Hematopoietic multipotent progenitor cell treated with erythropoietin and hydrocortisone succinate and interleukin-3 and kit ligand, for 15 days (in vitro differentiated cells): ENCODE measurements at places on chromosomes 12 and 14.

- DNase-seq: no peak
Measured at GRCh38 chr12:43694879-43695278, 63.7 kb downstream of the PUS7L start.

DNA sequence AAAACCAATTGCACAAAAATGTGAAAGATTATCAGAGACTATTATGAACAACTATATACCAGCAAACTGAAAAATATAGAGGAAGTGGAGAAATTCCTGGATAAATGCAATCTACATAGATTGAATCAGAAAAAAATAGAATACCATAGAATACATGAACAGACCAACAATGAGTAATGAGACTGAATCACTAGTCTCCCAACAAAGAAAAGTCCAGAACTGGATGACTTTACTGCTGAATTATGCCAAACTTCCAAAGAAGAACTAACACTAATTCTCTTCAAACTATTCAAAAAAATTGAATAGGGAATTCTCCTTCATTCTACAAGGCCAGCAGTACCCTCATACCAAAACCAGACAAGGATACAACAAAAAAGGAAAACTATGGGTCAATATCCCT, 60.6 kb downstream of the GUCY2C start:
- no peak for DNase-seq

DNA sequence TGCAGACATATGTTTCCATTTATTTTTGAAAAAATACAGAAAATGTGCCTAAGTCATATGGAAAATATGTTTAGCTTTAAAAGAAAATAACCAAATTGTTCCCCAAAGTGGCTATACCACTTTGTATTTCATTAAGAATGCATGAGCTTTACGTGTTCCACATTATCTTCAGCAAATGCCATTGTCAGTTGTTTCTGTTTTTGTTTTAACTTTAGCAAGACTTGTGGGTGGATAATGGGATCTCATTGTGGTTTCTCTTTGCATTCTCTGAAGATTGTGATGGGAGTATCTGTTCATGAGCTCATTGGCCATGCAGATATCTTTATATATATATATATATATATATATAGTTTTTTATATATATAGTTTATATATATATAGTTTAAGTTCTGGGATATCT, 181.5 kb downstream of the CCER1 start:
- no peak for DNase-seq

DNA sequence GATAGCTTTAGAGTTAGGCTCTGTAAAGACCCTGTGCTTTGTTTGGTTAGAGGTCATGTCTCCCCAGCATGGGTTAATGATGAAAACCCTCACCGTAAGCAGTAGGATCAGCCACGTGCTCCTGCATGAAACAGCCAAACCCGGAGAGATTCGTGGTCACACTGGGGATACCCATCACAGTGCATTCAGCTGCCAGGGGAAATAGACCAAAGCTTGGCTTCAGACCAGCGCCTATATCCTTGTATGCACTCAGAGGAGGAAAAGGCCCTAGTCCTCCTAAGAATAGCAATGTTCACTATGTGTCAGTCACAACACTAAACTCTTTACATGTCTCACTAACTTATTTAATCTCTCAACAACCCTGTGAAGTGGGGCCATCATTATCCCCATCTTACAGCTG, 16.3 kb downstream of the SPX start:
- DNase-seq: no peak

GRCh38 chr12:122827258-122827657, 8.0 kb upstream of the HIP1R start:
- no peak for DNase-seq

- no peak for DNase-seq
Measured at GRCh38 chr14:73476451-73476931, 14.2 kb upstream of the RIOX1 start.

GRCh38 chr12:27233814-27234213, 10.3 kb upstream of the STK38L start:
- no peak for DNase-seq

GRCh38 chr12:111414711-111415252, 9.1 kb downstream of the SH2B3 start:
- DNase-seq: no peak

- no peak for DNase-seq
Measured at GRCh38 chr12:26001530-26001929, 43.0 kb downstream of the RASSF8 start.

- DNase-seq: no peak
Measured at GRCh38 chr12:70366581-70367257, 629 bp downstream of the KCNMB4 start.

DNA sequence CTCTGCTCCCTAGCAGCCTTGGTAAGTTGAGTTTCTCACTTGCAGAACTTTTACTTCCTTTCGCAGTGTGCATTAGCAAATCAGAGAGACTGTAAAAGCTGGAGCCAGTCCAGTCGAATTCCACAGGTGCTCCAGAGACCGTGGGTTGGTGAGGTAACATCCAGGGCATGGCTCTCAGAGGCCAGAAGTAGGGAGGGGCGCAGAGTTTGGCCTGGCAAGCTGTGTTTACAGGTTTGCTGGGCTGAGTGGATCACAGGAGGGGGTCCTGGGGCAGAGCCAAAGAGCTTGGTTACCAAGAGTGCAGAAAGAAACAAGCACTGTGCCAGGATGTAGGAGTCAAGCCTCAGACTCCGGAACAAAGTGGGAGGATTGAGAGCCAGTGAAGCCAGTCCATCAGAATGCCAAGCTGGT, 10.2 kb upstream of the BHLHE41 start:
- no peak for DNase-seq

DNA sequence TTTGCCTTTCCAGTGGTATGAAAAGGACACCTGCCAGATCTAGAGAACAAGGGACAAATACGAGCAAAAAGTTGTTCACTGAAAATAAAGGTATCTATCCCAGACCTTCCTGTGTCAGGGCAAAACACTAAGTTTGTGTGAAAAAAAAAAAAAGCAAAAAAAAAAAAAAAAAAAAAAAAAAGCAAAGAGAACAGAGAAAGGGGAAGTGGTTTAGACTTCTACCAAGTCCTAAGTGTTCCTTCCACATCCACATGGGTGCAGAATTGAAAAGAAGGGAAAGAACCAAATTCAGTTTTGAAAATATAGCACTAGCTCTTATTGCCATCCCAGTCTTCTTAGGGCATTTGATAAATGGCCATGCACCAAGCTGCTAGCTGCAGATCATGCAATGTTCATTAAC, 41.7 kb downstream of the ZCRB1 start:
- no peak for DNase-seq

DNA sequence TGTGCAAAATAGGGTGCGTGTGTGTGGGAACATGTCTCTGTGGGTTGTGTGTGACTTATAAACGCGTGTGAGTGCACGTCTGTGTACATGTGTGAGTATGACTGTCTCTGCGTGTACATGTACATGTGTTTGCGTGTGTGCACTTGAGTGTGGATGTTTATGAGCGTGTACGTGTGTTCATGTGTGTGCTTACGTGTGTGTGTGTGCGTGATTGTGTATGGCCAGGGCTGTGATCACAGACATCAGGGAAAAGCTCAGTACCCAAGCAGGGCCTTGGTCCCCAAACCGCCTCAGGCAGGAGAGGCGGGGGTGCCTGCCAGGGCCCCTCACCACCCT, 326.3 kb upstream of the DIO3 start:
- DNase-seq: no peak

DNA sequence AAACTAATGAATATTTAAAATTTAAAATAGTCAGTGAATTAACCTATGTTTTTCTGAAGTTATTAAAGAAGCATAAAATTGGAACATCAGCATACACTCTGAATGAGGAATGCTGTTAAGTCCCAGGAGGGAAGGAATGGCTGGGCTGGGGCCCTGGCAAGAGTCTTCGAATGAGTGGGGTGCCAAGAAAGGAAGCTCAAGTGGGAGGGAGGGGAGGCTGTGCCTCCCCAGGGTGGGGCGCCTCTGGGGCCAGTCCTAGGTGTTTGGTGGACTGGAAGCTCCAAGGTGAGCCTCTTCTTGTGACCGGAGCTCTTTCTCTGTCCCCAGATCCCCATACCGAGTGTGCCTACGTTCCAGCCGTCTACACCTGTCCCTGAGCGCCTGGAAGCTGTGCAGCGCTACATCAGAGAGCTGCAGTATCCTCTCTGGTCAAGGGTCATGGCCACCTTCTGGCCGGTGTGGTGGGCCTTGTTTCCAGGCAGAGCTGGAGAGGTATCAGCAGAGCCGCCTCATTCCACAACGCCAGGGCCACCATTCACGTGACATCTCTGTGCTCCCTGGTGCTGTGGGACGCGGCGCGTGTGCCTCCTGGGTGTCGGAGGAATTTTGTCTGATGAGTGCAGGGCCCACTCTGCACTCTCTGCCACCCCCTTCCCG, 8.5 kb downstream of the VASH1 start:
- no peak for DNase-seq

DNA sequence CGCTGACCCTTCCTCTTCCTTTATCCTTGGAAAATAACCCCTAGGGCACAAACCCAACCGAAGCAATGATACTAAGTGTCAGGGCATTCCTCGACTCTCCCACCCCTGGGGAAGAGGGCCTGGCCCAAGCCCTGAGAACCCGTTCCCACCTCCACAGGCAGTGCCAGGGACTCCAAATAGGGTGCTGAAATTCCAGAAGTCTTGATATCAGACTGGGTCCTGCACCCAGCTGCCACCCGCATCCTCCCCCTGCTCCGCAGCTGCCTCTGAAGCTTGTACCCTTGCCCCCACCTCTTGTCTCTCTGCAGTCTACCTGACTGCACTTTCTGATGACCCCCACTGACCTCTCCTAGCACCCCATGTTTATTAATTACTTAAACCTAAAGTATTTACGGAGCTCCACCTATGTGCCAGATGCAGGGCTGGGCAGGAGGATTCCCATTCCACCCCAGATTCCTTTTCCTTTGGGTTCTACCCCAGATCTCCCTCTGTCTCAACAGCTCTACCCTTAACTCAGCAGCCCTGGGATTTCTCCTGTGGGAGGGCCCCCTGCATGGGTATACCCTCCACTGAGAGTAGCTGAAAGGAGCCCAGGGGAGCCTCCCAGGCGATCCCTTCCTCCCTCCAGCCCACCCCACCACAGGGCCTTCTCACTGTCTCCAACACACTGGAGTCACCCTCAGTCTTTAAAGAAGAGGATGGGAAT, 4.1 kb upstream of the KRT18 start:
- DNase-seq: no peak

DNA sequence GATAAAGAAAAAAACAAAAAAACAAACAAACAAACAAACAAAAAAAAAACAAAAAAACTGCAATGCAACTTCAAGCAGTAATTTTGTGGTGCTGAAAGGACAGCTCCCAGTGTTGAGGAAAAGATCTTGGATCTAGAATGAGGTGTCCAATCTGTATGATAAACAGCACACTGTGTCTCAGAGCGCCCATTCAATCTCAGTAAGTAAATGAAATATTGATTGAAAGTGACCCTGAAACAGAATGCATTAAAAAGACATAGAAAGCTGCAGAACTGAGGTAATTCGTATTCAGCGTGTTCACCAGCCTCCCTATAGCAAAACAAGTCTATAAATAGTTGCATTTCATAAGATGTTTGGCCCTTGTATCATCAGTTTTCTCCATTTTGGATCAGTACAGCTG, 153.0 kb downstream of the NOVA1 start:
- DNase-seq: no peak

GRCh38 chr12:68349921-68350606, 17.9 kb upstream of the MDM1 start:
- DNase-seq: no peak

- DNase-seq: no peak
Measured at GRCh38 chr14:106107703-106108102, 581.3 kb downstream of the TMEM121 start.

GRCh38 chr12:8108808-8109398, 14.5 kb upstream of the CLEC4A start:
- DNase-seq: peak; percentile 79

- no peak for DNase-seq
Measured at GRCh38 chr14:73242357-73242901, 5.1 kb downstream of the PAPLN start.

- DNase-seq: no peak
Measured at GRCh38 chr14:69909826-69910550, 30.8 kb downstream of the SMOC1 start.

DNA sequence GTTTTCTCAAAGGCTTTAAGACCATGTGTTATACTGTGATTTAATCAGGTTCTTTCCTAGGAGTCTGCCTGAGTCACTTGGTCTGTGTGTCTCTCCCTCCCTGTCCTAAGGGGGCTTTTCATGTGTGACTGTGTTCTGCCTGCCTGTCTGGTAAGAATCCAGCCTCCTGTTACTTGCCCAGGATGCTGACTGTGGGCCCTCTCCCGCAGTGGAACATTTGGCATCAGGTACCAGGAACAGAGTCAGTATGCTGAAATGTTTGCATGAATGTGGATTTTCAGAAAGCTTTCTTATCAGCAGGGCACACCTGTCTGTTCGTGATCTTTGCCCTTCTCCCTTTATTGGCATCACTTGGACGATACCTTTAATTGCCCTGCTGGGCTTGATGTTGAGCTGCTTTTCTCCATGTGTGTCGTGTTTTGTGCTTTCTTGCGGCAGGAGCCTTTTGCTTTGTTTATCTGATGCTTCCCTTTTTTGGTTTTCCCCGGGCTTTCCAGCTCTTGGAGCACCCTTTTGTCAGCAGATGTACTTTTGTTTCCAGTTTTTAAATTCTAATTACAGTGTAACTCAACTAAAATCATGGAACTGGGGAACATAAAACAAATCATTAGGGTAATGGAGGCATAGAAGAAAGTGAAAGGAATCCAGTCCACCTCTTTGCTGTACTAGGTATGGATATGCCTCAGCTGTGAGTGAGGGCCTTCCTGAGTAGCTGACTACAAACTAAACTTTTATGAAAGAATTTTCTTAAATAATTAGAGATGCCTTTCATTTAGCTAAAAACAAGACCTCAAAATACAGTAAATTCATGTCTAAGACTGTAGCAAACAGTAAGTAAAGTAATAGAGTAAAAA, 72.5 kb downstream of the TRAF3 start:
- DNase-seq: no peak

DNA sequence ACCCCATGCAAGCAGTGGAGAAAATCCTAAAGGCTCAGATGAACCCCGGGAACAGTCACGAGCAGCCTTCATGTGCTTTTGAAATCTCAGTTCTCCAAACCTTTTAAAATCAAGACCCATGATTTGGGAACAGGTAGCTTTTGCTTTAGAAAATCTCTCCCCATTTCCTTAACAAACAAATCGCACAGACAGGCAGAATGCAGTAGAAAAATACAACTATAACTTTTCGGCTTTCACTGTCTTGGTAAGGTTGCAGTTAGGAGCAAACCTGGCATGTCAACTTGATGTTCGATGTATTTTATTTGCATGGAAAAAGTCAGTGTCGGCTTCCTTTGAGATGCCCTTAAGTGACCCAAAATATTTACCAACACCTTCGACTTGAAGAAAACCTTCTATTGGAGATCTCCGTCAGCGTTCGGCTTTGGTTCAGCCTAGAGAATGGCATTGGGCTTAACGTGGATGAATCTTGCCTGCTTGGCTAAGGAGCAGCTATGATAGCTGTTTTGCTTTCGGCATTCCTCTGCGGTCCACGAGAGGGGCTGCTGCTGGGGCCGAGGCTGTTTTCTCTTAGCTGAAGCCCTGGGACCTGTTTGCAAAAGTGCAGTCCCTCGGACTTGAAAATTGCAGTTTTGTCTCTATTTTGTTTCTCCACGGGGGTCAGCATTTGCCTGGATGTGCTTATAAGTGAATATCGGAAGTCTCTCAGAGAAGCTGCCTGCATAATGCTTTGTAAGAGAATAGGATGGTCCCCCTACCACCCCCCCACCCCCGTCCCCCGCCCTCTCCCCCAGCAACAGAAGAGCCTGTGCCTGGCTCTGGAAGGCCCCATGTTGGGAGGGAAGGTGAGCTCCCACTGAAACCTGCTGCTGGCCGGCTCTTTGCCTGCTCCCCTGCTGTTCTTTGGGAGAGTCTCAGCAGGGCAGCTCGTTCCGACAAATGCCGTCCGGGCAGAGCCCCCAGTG, 122.8 kb downstream of the AACS start:
- no peak for DNase-seq
